ENCODE measurements at places on chromosomes 7 and 10.

DNA sequence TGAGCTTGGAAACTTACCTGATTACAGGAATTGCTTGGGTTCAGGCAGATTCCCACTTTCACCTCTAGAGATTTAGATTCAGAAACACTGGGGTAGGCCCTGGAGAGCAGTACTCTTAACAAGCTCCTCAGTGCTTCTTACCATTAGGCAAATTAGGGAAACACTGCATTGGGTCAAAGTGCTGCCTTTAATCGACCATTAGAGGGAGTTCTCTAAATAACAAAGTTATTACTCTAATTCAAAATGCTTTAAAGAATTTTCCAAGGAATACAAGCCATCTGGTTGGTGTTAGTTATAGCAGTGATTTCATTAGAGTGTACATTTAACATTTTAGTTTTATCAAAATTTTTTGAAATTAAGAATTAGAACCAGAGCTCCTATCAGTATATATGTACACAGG lies 324.5 kb downstream of the GFRA1 start:
- DNase-seq, result peak; percentile 4

DNA sequence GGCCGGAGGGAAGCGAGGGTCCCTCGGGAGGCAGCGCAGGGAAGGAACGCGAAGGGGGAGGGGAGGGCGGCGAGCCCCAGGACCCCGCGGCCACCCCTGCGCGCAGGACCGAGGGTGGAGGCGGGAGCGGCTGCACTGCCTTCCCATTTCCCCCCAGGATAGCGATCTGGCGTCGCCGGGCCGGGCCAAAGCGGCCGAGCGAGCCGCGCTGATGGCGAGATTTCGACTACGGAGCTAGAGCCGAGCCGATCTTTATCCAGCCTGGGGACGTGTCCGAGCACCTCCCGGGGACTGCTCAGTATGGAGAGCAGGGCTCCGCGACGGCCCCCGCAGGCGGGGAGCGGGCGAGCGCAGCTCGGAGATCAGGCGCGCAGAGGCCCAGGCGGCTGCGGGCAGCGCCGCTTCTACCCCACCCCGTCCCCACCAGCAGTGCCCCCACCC lies 590 bp upstream of the CRTAC1 start:
- DNase-seq, result no peak

DNA sequence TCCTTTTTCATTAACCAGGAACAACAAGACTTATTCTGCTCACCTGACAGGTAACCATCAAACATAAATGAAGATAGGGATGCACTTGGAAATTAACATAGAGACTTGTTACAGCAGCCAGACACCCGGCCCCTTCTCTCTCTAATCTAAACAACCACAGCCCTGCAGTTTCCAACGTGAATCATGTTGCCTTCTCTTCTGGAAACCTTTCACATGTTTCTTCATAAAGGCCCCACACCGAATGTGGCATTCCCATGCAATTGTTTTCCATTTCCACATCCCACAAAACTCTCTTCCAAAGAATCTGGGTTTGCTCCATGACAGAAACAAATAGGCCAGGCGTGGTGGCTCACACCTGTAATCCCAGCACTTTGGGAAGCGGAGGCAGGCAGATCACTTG lies 15.0 kb upstream of the WDR86 start:
- DNase-seq, result no peak

GRCh38 chr7:42055171-42055570 lies 181.8 kb downstream of the GLI3 start:
- no peak for DNase-seq

DNA sequence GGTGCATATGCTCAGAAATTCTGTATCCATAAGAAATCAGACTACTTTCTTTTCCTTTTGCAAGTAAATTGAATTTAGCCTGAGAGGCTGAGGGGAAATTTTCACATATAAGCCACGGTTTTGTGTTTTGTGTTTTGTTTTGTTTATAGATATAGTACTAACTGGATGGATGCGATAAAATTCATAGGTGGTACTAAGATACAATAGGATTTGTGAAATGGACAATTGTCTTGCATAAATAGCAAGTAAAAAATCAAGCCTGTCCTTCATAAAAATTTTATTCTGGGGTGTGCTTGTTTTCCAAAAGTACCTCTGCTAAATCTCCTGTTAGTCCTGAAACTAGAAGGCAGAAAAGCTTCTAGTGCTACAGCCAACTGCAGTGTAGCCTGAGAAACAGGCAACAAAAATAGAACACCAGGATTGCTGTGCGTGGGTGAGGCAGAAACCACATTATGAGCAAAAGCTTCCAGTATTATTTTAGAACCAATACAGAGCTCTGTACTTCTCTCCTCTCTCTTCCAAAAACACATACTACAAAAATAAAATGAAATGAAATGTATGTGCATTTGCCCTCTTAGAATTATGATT lies 634 bp upstream of the HDAC9 start:
- DNase-seq, result peak; percentile 64

DNA sequence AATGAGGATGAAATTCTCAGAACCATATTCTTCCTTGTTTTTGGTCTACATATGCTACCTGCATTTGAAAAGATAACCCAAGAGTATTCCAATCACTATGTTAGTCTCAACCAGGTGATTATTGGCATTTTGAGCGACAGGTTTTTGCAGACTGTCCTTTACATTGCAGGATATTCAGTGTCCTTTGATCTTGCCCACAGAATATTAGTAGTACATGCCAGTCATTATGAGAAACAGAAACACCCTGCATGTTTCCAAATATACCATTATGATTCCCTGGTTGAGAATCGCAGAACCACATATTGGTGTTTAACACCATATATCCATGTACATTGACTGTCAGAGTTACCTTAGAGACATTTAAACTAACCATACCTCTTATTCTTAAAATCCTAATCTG lies 30.6 kb downstream of the TMEM243 start:
- no peak for DNase-seq

GRCh38 chr10:51523440-51523839 lies 176.0 kb downstream of the CSTF2T start:
- DNase-seq, result no peak

GRCh38 chr7:39211581-39211980 lies 233.9 kb downstream of the POU6F2 start:
- no peak for DNase-seq

DNA sequence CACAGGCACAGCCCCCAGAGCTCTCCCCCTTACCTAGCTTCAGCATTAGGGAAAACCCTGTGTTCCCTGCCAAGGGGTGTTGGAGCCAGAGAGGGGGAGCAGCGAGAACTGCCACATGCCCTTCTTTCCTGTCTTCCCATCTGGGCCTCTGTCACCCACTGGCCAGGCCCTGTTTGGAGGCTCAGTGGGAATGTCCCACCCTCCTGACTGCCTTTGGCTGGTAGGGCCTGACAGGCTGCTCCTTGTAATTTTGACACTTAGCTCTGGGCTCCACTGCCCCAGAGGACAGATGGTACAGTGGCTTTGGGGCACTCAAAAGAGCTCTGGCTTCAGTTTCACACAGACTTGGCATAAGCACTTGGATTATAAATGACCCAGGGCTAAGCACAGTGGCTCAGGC lies 50.6 kb downstream of the GRID2IP start:
- no peak for DNase-seq

DNA sequence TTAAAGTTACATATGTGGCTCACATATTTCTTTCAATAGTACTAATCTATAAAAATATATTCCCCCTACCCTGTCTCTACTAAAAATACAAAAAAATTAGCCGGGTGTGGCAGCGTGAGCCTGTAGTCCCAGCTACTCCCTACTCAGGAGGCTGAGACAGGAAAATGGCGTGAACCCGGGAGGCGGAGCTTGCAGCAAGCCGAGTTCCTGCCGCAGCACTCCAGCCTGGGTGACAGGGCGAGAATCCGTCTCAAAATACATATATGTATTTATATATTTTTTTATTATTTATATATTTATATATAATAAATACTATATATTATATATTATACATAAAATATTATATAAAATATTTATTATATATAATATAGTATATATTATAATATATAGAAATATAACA lies 69.7 kb upstream of the GRM3 start:
- DNase-seq, result no peak

- DNase-seq, result peak; percentile 47
Observed at GRCh38 chr10:52599551-52600200, 172.9 kb downstream of the MBL2 start.

GRCh38 chr7:158829021-158829341 lies 328 bp downstream of the ESYT2 start:
- DNase-seq, result peak; percentile 69

GRCh38 chr7:158993591-158993990 lies 137.2 kb downstream of the DYNC2I1 start:
- DNase-seq, result no peak

DNA sequence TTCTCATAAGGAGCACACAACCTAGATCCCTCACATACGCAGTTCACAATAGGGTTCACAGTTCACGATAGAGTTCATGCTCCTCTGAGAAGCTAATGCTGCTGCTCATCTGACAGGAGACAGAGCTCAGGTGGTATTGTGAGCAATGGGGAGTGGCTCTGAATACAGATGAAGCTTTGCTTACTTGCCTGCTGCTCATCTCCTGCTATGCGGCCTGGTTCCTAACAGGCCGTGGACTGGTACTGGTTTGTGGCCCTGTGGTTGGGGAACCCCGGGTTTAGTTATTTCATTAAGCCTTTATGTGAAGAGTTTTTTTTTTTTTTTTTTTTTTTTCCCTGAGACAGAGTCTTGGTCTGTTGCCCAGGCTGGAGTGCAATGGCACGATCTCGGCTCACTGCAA lies 19.4 kb downstream of the SLK start:
- no peak for DNase-seq

DNA sequence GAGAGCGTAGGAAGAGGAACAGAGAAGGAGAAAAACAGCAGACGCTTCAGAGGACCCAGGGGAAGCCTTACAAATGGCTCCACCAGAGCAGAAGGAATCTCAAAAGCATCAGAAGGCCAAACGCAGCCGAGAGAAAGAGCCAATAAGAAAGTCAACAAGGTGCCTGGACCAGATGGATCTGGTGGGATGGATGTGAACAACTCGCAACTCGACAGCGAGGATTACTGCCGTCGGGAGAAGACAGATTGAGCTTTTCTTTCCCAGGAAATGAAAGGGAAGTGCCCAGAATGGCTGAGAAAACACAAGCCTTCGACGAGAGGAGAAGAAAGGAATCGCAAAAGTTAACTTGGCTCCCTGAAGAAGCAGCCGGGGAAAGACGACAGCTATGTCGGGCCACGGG lies 132.8 kb upstream of the MGMT start:
- DNase-seq, result no peak

DNA sequence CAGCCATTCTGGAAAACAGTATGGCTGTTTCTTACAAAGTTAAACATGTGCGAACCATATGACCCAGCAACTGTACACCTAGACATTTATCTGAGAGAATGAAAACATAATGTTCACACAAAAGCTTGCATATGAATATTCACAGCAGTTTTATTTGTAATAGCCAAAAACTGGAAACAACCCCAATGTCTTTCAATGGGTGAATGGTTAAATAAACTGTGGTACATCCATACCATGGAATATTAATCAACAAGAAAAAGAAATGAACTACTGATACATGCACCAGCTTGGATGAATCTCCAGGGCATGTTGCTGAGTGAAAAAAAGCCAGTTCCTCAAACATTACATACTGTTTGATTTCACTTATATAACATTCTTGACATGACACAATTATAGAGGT lies 37.3 kb downstream of the LEP start:
- DNase-seq, result no peak

GRCh38 chr7:157136372-157136771 lies 2.4 kb upstream of the UBE3C start:
- DNase-seq, result peak; percentile 45

- no peak for DNase-seq
Observed at GRCh38 chr10:88232029-88232895, 350.9 kb downstream of the RNLS start.

GRCh38 chr7:157437519-157438061 lies 100.8 kb downstream of the DNAJB6 start:
- no peak for DNase-seq

DNA sequence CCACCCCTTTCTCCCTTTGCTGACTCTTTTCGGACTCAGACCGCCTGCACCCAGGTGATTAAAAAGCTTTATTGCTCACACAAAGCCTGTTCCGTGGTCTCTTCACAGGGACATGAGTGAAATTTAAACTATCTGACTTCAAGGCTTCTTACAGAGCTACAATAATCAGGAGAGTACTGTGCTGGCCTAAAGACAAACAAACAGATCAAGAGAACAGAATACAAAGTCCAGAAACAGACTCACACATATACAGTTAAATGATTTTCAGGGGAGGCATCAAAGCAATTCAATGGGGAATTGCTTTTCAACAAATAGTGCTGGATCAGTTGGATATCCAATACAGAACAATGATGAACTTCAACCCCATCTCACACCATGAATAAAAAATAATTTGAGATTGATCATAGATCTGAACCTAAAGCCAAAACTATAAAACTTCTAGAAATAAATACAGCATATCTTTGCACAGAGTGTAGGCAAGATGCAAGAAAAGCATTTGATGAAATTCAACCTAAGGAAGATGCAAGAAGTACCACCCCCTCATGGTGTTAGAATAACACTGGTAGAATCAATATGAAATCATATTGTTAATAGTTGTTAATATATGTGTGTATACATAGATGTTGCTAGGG lies 96.5 kb downstream of the ZFAND4 start:
- no peak for DNase-seq

GRCh38 chr7:31735991-31736982 lies 49.3 kb downstream of the PPP1R17 start:
- DNase-seq, result peak; percentile 49

DNA sequence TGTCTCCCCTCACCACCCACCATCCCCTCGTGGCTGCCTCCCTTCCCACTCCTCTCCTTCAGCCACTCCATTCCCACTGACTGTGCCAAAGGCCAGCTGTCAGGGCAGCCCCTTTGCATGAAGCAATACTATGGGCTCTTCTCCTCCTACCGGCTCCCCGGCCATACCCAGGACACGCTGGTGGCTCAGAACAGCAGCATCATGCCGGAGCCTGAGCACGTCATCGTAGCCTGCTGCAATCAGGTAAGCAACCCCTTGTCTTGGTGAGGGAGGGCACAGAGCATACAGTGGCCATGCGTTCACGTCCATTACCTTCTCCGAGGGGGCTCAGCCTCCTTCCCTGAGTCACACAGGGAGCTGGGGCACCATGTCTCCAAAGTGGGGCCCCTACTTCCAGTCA lies 11.6 kb downstream of the CHAT start:
- DNase-seq, result no peak

DNA sequence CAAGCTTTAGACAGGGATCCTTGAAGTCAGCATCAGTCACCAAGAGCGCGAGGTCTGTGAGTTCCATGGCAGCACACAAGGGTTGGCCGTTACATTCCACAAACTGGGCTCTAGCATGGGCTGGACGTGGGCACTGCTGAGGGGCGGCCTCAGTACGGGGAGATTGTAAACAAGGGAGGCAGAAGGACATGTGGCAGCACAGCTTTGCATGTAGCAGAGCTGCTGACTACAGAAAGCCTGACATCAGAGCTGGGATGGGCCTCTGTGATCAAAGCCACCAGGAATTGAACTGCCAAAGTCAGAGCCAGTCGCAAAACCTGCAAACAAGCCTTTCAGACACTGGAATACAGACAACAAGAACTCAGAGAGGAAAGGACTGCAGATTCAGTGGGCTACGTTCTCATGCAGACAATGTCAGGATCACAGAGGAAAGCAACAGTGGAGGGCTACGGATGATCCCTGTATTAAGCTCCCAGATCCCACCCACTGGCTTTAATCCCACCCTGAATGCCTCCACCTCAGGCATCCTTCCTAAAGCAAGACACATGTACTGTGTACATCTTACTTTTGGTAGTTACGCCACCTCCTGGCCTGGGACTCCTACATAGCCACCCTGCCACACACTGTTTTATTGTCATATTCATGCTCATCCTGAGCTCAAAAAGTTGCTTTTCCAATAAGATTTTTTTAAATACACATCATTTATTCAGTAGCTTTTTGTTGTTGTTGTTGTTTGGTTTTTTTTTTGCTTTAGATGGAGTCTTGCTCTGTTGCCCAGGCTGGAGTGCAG lies 291.1 kb upstream of the IMMP2L start:
- DNase-seq, result peak; percentile 1

- peak; percentile 7 for DNase-seq
Observed at GRCh38 chr7:16300361-16300895, 120.9 kb downstream of the CRPPA start.
